Esophagus squamous epithelium (tissue), 5 donors: ENCODE measurements at places on chromosomes 4 and X.

DNA sequence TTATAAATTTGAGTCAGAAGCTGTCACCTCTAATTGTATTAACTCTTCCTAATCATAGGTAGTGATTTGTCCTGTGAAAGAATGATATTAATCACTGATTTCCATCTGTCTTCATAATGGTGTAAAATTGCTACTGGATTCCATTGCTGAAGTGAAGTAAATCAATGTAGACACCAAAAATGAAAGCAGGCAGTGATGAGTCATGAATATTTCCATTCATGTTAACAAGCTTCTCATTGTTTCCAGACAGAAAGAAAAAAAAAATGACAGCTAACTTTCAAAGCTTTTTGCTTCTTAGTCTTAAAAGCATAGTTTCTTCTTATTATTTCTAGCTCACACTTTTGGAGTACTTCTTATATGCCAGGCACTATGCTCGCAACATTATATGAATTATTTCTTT is 21.5 kb downstream of the FAM114A1 start:
- no peak for DNase-seq

DNA sequence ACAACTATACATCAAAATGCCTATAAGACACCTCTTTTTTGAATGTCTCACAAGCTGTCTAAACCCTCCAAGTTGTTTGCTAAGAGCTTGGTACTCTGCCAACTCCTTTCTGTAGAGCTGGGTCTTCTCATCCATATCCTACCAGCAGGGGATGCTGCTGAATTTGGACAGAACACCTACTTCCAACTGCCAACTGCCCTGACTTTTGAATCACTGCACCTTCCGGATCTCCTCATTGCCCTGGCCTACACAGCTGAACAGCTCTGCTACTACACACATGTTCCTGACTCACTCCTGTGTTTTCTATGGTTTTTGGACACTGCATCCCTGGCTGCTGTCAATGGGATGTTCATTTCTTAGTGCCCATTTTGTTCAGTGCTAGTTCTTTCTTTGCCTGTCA is 18.7 kb downstream of the FAM184B start:
- no peak for DNase-seq

- DNase-seq, result no peak
Measured at GRCh38 chr4:92520563-92520962, 216.8 kb downstream of the GRID2 start.

DNA sequence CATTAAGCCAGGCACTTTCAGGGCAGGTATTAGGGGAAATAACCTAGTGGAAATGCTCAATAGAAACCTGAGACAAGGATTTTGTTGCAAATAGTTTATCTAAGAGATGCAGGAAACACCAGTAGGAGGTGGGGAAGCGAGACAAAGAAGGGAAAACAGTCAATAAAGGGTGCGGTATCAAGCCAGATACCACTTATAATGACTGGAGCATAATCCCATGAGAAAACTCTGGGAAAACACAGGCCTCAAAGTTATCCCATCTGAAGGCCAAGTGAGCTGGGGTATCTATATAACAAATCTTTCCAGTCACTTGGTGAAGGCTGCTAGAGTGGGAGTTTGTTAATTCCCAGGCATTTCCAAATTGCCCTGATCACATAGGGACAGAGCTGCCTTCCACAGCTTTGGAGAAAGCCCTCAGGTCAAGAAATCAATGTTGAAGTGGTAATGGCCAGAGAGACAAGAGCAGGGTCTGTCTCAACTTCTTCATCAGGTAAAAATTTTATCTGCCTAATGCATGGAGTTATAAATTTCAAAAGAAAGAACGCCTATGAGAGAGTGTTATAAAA is 9.8 kb upstream of the HMGB2 start:
- DNase-seq, result no peak

DNA sequence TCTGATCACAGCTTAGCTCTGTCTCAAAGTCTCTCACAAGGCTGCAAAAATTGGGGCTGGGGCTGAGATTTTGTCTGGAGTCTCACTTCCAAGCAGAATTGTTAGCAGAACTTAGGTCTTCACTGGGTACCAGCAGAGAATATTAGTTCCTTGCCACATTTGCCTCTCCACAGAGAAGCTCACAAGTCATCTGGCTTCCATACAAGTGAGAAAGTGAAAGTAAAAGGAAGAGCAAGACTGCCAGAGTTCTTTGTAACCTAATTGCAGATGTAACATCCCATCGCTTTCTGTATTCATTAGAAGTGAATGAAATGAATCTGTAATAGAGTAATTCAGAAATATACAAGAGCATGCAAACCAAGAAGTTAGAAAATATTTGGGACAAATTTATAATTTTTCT is 624.1 kb upstream of the GNPDA2 start:
- no peak for DNase-seq

DNA sequence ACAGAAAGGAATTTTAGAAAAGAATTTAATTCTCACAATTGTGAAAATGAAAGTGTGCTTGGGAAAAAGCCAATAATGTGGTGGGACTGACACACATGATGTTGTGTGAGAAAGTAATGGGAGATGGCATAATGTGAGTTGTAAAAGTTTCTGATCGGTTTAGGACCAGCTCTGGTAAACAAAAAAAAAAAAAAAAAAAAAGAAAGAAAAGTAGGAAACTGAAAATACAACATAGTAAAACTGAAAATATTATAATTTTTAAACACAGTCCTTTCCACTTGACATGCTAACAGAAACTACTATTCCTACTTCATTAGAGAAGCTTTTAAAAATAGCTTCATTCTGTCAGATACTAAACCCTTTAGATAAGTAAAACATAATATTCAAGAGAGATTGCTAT is 28.2 kb downstream of the RAP1GDS1 start:
- no peak for DNase-seq
